ENCODE measurements at places on chromosomes 4 and X. TPM values are rescaled to one million over a fixed set of nuclear protein-coding genes. Genes with fewer than 3 reads are reported as not detected.

XPNPEP2 gene
- polyA plus RNA-seq, result 3.6 TPM

PARM1 gene
- polyA plus RNA-seq, result 53.1 TPM

DNA sequence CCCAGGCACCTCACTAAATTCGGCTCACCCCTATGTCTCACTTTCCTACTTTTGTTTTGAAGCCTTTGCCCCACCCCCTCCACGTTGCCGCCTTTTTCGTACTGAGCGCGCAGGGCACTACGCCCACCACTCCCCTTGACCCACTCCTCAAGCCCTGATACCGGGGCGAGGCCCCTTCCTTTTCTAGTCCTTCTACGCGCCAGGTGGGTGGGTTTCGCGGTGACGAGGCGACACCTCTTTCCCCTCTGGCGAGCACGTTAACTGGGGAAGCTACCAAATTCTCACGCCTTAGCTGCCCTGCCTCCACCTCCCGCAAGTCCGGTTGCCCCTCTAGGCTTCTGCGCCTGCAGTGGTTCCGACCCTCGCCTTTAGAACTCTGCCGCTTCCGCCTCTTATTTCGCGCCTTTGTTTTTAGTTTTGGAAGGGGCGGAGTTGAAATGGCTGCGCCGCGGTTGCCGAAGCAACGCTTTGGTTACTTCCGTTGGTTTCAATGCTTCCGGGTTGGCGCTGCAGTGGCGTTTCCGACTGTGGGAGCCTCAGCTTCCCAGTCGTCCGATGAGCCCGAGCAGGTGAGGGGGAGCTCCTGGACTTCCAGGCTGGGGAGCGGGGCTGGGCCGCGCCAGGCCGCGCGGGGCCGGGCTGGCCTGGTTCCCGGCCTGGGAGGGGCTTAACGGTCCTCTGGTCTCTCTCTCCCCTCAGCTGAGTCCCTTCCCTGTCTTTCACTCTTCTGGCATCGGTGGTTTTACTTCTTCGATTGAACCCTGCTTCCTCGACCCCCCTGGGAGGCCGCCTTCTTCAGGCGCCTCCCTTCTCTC is at the start of gene SLC25A14:
Gene SLC25A14 (plus strand): TSS at position 512 of the 815 bp plus-strand sequence. CDS start 360 bp downstream, outside the sequence.
- DNase-seq, result peak; percentile 56

GRCh38 chr4:53281438-53281837 is 84.4 kb downstream of the SCFD2 start:
- DNase-seq, result no peak

DNA sequence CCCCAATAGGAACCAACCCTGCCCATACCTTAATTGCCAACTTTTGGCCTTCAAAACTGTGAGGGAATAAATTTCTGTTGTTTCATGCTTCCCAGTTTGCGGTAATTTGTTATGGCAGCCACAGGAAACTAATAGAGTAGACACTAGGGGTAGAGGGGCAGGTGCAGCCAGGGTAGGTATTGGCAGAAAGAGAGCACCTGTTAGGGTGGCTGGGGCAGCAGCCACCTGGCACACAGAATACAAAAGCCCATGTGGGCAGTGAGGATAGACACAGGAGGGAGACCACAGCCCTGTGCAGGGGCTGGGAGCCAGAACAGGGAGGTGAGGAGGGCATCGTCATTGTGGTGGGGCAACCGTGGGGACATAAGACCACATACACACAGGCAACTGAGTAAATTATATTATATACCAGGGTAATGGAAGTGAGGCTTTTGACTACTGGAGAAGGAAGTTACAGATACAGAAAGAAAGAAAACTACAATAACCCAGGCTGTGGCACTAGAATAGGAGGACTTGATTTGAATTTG is 28.2 kb downstream of the IRF2 start:
- DNase-seq, result no peak

DNA sequence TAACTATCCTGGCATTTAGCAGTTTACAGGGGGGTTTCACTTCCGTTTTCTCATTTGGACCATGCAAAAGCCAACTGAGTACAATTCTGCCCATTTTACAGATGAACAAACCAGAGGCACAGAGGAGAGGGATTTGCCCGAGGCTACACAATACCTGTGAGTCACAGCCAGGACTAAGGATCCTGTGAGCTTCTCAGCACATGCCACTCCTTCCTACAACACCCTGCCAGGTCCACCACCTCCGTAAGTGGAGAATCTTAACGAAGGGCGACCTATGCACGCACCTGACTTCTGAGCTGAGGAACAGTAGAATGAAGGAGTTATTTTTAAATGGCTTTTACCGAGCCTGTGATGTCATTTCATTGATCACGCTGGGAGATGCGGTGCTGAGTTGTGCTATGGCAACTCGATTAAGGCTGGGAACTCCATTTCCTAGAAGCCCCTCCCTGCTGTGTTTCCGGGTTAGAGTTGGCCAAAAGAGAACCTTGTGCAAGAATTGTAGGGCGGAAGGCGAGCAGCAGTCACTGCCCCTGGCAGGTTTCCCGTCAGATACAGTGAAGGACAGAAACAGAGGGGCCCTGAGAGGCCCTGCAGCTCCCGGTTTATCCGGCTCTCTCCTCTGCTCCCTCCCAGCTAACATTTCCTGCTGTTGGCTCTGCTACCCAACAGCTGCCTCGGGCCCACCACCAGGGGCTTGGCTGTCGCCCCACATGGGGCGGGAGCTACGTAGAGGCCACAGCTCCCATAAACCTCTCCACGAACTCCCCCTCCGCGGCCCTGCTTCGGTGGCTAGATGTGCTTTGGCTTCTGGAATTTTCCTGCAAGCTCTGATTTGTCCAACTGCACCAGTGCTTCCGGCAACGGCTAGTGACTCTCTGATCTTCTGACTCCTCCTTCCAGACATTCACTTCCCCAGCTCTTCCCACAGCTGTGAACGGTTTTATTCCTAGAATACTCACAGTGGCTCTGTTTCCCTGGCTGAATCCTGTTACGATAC is 75.1 kb upstream of the USP9X start:
- DNase-seq, result peak; percentile 88

- DNase-seq, result no peak
Measured at GRCh38 chr4:182143822-182144625, 99.2 kb upstream of the TENM3 start.

- DNase-seq, result no peak
Measured at GRCh38 chr4:140884431-140885058, 128.4 kb upstream of the TBC1D9 start.

GRCh38 chr4:78291277-78291676 is 234.2 kb downstream of the FRAS1 start:
- DNase-seq, result no peak

DNA sequence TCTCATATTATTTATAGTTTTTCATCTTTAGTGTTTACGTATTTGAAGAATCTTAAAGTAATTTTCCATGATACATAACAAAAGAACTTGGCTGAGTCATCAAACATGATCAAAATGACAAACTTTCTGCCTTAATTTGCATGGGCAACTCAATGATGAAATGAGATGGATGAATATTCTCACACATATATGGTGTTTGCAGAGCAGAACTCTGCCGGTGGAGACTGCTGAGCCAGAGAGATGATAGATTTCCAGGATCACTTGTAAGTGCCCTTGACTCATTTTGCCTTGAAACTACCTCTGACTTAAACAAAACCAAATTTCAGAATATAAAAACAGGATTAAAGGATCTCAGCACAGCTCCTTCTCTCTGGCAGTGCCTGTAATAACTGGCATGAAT is 38.2 kb downstream of the TRPC3 start:
- no peak for DNase-seq

DNA sequence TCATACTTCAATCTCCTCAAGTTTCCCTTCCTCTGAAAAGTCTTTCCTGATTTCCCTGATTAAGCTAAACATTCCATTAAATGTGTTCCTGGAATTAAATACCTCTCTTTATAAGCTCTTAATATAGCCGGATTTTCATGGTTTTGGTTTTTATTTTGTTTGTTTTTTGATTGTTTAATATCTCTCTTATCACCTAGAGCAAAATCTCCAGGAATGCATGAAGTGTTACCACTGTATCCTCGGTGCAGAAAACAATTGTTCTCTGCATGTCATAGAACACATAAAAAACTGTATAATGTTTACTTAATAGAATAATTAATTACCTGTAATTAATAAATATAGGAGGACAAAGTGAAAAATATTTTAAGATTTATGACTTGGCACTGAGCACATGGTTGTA is 86.2 kb downstream of the PCDH18 start:
- no peak for DNase-seq
